ENCODE measurements at places on chromosomes 3 and 15.
A peak's percentile ranks its signal among the peaks of the same experiment; 100 is the strongest.

DNA sequence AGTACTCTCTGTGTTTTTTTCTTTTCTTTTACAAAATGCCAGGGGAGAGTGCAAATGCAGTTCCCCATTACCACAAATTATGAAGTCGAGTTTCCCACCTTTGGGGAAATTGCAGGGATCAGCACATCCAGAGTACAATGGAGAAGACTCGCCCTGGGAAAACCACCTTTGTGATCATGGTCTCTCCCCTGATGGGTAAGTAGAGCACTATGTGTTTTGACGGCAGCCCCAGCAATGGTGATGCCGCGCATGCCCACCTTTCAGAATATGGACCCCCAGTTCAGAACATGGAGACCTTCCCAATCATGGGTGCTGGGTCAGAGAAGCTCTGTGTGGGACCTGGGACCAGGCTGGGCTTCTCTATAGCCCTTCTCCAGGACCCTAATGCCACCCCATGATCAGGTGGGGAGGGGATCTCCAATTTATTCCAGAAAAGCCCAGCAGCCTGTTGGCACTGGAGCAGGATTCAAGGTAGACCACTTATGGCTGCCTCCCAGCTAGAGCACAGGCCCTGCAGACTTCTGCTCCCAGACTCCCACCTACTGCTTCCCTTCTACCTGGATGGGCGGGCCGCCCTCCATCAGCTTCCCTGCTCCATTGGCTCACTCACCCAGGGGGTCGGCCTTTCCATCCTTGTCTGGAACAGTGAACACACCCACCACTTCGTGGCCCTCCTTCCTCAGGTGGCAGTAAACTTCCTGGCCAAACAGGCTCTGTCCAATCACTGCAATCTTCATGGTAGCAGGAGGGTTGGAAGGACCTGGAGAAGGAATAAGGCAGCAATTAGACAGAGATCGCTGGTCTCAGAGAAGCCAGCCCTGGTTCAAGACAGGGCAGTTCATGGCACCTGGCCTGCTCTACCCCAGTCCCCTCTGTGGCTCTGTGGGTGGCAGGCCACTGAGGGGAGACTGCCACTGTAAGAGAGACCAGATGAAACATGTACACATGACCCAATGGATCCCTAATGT lies 19.9 kb downstream of the ALDH1L1 start:
- DNase-seq = no peak

DNA sequence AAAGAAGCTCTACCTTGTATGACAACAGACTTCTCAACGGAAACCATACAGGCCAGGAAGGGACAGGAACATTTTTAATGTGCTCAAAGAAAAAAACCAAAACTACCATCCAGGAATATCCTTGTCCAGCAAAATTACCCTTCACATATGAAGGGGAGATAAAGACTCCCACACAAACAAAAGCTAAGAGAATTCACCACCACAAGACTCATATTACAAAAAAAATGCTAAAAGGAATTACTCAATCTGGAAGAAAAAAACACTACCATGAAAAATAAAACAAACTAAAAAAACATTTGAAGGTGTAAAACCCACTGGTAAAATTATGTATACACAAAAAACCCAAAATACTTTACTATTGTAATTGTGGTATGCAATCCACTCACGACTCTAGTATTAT lies 57.2 kb downstream of the DLG1 start:
- no peak for DNase-seq

DNA sequence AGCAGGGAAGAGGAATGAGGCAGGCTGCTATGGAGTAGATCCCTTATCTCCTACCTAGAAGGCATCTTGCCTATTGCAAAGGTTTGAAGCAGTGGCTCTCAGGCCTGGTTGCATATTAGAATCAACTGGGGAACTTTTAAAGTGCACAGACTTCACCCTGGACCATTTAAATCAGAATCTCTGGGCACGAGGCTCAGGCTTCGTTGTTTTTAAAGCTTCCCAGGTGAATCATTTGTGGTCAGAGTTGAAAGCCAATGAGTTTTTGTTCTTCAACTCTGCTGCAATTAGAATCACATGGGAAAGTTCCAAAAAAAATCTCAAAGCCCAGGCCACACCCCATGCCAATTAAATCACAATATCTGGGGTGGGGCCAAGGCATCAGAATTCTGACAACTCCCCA lies 773.1 kb downstream of the AGBL1 start:
- DNase-seq = no peak

GRCh38 chr3:64954995-64955636 lies 267.3 kb upstream of the ADAMTS9 start:
- DNase-seq = no peak

GRCh38 chr3:171173736-171174135 lies 147.2 kb upstream of the SLC2A2 start:
- no peak for DNase-seq

GRCh38 chr3:117687096-117687495 lies 977.5 kb downstream of the TUSC7 start:
- no peak for DNase-seq

- no peak for DNase-seq
Observed at GRCh38 chr15:44720460-44721176, 9.3 kb downstream of the B2M start.

- DNase-seq = no peak
Observed at GRCh38 chr15:56047354-56047753, 53.9 kb upstream of the NEDD4 start.

DNA sequence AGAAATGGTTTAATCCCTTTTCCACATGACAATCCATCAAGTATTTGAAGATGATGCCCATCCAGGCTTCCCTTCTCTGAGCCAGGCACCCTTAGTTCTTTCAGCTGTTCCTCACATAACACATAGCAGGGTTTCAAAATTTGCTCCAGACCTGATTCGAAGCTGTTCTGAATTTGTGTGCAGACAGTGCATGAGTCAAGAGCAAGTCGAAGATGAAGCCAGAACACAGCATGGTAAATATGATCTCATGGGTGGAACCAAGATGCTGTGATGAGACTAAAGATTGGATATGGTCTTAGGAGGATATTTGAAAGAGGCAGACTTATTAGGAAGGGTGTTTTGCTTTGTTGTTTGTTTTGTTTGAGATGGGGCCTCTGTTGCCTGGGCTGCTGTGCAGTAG lies 32.6 kb upstream of the PDE8A start:
- no peak for DNase-seq

DNA sequence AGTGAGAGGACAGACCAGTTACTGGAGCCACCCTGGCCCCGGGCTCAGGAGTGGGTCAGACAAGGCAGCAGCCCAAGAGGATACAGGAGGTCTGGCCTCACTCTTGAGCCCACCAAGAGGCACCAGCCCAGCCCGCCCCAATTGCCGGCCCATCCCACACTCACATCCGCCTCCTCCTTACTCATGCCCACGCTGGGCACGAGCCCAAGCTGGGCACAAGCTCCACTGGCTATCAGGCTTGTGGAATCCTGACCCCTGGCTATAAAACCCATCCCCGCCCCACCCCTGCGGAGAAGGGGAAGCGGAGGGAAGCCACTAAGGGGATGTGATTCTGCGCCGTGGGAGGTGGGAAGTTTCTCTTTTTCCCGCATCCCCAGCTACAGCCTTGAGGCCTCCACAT lies 25.9 kb downstream of the ADCY5 start:
- DNase-seq = no peak

DNA sequence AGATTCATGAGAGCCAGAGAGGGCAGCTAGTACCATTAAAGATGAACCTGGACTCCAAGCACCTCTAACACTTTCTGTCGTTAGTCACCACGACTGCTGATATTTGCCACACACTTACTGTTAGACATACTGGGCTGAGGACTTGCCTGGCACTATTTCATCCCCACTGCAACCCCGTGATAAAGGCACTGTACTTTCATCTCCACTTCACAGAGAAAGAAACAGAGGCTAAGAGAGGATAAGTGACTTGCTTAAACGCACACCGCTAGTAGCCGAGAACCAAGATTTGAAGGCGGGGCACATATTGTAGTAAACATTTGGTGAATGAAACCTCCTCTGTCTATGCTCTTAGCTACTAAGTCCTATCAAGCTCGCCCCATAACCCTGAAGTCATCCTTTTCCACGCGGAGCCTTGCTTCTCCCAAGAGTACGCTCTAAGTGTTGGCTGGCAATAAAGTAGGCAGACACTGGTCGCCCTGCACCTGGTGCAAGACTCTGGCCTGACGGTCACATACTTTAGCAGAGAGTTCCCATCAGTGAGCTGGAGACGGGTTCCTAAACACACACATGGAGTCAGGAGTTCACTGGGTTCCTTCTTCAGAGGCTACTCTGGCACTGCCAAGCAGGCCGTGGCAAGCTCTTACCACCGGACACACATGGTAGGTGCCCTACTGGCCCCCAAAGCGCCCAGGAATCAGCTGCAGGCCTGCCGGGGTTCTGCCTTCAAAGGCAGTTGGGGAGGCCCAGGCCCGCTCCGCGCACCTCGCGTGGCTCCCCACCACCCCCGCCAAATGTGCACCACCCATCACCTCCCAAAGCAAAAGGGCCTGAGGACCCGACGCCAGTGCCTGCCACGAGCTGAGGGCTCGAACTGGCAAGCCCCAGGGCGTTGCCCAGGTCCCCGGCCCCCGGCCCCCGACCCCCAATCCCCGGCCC lies 951 bp downstream of the POMGNT2 start:
- no peak for DNase-seq

- no peak for DNase-seq
Observed at GRCh38 chr3:54331341-54331740, 209.0 kb downstream of the CACNA2D3 start.

- no peak for DNase-seq
Observed at GRCh38 chr3:125039131-125040100, 16.4 kb downstream of the HEG1 start.

- no peak for DNase-seq
Observed at GRCh38 chr3:171200052-171200749, 173.7 kb upstream of the SLC2A2 start.

DNA sequence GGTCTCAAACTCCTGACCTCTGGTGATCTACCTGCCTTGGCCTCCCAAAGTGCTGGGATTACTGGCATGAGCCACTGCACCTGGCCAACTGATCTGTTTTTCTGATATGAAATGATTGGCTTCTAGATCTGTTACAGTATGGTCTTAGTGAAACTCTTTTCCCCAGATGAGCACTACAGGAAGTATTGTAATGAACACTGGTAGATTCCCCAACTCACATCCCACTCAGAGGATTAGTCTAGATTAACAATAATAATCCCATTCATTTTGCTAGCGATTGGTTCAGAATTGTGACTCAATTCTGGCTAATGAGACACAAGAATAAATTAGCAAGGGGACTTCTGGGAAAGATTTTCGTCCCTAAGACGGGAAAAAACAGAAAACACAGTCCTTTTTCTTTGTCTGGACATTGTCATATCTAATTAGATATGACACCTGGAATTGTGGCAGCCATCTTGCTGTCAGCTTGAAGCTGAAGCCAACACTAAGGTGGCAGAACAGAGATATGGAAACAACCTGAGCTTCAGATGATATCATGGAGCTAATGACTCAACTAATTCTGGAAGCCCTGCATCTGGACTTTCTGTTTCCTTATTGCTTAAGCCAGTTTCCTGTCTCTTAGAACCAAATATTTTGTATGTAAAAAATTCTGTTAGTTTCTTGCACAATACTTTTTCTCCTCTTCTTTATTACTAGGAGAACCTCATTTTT lies 17.4 kb upstream of the NPTN start:
- DNase-seq = peak; percentile 28

- no peak for DNase-seq
Observed at GRCh38 chr3:103048068-103048722, 613.4 kb downstream of the ZPLD1 start.

GRCh38 chr15:81264072-81264857 lies 59.7 kb downstream of the STARD5 start:
- no peak for DNase-seq

- DNase-seq = no peak
Observed at GRCh38 chr3:139044366-139045210, at the start of gene PRR23C. Gene PRR23C, minus strand, starts transcription at chr3:139044892. Its CDS starts 272 bp downstream, at chr3:139044620.

Data from BJ (cell line).